ENCODE measurements at places on chromosomes 6 and 20. TPM values are rescaled to one million over a fixed set of nuclear protein-coding genes. Genes with fewer than 3 reads are reported as not detected.

The B3GAT2 gene
- polyA plus RNA-seq, result 0.59 TPM

The UST gene
- 6.9 TPM for polyA plus RNA-seq

The RALGAPA2 gene
- polyA plus RNA-seq, result 5.7 TPM

The CCN6 gene
- not detected for polyA plus RNA-seq

The DYNLT2 gene
- polyA plus RNA-seq, result 0.21 TPM

The HLA-DQB2 gene
- 1.9 TPM for polyA plus RNA-seq

The MOXD1 gene
- not detected for polyA plus RNA-seq

The TPX2 gene
- 3.0 TPM for polyA plus RNA-seq

The CASS4 gene
- 3.5 TPM for polyA plus RNA-seq

The MMP24 gene
- polyA plus RNA-seq, result 0.06 TPM

The PRR18 gene
- not detected for polyA plus RNA-seq

The TCP11 gene
- not detected for polyA plus RNA-seq

The RBM12 gene
- 18.7 TPM for polyA plus RNA-seq

The SLC32A1 gene
- polyA plus RNA-seq, result not detected

The HCK gene
- 7.3 TPM for polyA plus RNA-seq

The PRICKLE4 gene
- not detected for polyA plus RNA-seq

The ATP6V1G2 gene
- polyA plus RNA-seq, result not detected

The CNKSR3 gene
- not detected for polyA plus RNA-seq

The TFAP2A gene
- polyA plus RNA-seq, result not detected

The ABHD16A gene
- polyA plus RNA-seq, result 43.6 TPM

Measured in immature natural killer cell (primary cell).